ENCODE measurements at places on chromosomes 2 and 18.

DNA sequence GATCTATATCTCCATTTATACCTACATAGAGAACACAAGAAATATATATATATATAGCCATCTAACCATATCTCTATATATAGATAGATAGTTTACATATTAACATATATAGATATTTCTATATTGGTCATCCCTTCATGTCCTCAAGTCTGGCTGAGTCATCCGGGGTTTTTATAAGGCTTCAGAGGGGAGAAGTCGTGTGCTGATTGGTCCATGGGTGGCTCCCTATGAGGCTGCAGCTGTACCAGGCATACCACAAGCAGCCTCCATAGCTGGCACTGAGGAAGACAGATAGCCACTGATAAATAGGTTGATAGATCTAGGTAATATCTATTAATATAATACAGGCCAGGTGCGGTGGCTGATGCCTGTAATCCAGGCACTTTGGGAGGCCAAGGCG is 618.3 kb upstream of the SETBP1 start:
- DNase-seq, result no peak

DNA sequence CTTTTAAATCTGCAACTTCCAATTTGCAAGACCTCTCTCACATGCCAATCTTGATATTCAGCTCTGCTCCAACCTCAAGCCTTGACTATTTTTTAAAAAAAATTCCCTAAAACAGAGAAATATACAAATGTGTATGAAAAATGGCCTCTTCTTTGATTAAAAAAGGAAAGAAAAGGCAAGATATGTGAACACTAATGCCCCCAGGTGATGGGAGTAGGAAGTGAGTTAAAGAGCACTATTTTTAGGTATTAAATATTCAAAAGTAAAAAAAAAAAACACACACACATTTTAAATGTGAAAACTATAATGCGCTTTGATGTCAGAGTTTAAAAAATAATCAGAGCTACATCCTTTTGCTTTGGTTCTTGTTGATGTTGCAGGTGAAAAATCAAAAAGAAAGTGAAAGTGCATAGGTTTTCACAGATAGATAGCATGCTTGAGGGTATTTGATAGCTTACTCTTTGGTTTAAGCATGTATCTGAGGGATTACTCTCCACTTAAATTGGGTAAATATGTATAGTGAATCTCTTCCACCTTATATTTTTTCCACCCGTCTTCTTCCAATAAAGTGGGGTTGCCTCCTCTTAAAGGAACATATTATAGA is 406.0 kb upstream of the POU3F3 start:
- DNase-seq, result no peak

DNA sequence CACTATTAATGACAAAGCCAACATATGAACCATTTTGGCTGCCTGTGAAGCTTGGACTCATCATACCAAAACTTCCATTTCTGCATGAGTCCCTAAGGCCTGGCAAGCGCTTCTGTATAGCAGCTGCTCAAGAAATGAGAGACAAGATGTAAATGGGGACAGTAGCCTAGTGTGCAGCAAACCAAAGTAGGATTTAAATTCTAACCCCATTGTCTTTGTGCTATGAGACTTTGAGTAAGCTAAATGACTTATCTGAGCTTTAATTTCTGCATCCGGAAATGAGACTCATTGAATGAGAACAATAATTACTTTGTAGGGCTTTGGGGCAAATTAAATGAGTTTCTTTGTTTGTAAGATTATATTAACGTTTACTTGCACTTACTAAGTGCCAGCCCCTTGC is 536.4 kb upstream of the CDH7 start:
- DNase-seq, result no peak

DNA sequence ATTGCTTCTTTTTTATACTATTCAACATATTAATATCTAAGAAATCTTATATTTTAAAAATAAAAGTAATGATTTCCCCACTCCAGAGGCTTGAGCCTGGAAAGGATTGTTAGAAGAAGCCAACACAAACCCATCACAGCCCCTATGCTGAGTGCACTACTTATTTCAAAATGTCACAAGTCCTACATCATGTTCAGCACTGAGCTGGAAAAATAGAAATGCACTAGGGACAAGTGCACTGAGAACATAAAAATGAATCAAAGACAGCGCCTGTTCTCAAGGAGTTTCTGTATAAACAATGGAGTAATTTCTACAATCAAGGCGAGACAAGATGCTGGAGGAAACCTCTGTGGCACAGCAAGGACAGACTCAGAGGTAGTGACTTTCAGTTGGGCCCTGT is 155.0 kb downstream of the TXNL1 start:
- no peak for DNase-seq

DNA sequence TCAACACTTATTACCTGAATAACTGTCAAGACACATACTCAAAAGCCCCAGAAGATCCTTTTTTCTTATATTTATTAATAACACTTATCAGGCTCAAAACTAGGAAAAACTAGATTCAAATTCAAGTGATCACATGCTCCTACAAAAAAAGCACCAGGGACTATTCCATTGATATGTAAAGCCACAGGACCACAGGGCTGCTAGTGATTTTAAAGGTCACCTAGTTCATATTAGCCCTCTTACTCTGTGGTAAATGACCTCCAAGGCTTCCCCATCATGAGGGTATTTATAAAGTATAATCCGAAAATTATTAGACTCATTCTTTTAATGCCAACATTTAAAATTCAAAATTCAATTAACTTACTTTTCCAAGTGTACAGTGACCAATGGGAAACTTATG is 52.5 kb downstream of the LRPPRC start:
- no peak for DNase-seq

GRCh38 chr18:75898651-75899050 is 471.1 kb upstream of the SMIM21 start:
- no peak for DNase-seq

- no peak for DNase-seq
Observed at GRCh38 chr2:109144271-109144670, 15.3 kb downstream of the SH3RF3 start.
